ENCODE measurements at places on chromosomes 7 and 10.

DNA sequence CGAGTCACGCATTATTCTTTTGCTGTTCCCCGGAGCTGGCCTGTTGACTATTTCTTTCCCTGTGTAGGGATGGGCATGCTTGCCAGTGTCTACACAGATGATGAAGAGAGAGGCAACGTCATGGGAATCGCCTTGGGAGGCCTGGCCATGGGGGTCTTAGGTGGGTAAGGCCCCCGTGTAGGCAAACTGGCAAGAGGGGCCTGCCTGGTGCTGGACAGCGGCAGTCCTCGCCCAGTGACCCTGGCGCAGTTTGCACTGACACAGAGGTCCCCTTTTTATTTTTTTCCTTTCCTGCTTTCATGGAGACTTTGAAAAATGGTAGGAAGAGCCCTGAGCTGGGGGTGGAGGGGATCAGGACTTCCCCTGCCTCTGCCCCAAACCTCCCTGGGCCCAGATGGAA is 13.4 kb downstream of the SLC18A2 start:
- DNase-seq, result no peak

GRCh38 chr10:88119160-88119559 is 255.7 kb downstream of the PTEN start:
- no peak for DNase-seq

GRCh38 chr7:108723381-108723814 is 153.7 kb downstream of the DNAJB9 start:
- DNase-seq, result no peak

DNA sequence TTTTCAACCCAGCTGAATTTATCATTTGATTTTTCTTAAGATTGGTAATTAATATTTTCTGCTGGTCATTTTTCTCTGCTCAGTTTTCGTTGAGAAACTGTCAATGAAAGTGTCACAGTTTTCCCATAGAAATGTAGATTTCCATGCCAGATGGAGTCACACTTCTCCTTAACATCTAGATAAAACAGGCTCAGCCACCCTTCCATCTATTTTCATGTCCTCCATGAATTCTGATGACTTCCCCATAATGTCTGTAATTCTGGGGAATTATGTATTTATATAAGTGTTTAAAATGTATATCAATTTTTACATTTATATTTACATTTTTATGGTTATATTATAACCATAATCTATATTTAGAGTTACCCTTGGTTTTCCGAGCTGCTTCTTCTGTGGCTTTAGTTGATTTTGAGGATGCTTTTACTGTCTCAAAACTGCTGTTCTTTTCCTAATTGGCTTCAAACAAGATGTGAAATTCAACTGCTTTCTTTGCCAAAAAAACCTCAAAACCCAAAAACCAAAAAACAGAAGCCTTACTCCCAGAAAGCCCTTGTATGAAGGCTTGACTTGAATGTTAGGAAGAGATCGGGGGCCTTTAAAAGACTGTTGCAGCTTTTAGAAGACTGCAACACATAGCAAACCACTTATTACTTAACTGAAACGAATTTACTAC is 95.4 kb upstream of the CDCA7L start:
- no peak for DNase-seq

DNA sequence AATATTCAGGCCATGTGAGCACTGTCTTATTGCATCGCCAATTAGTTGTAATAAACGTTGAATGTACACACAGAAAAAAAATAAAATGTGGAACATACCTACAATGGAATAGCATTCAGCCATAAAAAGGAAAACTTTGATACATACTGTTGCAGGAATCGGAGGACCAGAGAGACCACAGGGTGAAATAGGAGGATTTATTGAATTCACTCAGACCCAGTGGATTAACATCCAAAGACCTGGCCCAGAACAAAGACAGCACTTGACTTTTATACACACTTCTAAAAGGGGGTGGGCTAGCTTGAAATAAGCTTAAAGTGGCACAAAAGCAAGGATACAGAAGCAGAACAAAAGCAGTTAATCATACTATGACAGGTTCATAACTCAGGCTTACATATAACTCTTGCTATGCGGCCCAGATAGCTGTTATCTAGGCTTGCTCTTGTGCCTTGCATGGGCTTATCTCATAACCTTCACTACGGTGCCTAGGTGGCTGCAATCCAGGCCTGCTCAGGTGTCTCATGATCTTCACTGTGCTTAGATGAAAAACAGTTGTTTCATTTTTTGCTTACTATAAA is 292.2 kb upstream of the TAC1 start:
- DNase-seq, result no peak

DNA sequence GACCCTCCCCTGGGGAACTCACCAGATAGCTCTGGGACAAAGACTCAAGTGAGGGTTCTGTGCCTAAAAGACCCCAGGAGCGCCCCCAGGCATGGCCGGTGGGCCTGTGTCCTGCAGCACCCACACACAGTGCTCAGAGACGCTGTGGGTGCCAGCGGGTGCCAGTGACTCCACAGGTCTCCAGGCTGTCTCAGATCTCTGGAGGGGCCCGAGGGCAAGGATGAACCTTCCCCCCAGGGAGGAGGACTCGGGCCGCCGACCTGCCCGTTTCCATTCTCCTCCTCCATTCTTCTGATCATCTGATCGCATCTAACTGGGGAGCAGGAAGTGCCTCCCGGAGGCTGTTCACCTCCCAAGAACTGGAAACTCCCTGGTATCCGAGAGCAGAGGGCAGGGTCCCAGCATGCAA is 980 bp downstream of the ADAM8 start:
- no peak for DNase-seq

GRCh38 chr10:93261961-93262610 is 188.4 kb downstream of the CYP26A1 start:
- no peak for DNase-seq

GRCh38 chr10:68212721-68213352 is 19.1 kb downstream of the ATOH7 start:
- peak; percentile 59 for DNase-seq

DNA sequence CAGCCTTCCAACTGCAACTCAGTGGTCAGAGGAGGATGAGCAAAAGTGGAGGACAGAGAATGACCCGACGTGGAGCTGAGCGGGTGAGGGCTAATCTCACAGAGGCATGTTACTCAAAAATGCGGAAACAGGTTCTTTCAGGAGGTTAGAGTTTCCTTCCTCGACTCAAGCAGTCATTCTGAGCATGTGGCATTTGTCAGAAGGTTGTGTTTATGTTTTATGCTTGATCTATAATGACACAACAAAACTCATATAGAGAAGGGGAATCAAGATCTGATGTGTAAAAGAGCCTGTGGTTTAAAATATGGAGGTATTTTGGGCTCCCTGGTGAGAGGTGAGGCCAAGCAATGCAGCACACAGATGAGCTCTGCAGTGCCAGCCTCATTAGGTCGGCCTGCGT is 311.4 kb downstream of the ADARB2 start:
- no peak for DNase-seq

DNA sequence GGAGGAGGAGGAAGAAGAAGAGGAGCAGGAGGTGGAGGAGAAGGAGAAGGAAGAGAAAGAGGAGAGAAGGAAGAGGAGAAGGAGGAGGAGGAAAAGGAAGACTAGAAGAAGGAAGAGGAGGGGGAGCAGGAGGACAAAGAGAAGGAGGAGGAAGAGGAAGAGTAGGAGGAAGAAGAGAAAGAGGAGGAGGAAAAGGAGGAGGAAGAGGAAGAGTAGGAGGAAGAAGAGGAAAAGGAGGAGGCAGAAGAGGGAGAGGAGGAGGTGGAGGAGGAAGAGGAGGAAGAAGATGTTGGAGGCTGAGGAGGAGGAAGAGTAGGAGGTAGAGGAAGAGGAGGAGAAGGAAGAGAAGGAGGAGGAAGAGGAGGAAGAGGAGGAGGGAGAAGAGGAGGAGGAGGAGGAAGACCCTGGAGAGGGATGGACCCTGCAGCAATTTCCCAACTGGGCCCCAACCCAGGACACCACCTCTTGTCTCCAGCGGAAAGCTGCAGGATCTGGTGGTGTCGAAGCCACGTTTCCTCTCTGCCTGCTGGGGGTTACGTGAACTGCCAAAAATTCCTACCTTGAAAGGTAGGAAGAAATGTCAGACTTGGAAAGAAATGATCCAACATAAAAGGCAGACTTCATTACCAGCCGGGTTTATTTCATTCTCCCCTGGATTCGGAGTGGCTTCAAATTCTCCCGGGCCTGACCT is 38.9 kb downstream of the COL26A1 start:
- no peak for DNase-seq

DNA sequence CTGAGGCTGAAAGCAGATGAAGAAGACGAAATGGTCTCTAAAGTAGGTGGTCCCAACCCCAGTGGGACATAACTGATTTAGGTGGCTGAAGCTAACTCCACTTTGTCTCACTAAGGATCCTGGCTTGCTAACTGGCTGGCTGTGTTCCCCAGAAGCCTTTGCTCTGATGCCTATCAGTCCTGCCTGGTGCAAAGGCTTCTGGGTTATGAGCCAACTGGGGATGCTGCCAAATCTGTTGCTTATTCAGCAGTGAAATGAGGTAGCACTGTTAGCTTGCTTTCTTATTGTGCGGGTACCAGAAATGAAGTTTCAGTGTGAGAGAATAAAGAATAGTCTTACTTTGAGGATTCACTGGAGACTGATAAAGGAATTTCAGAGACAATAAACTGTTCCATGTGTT is 18.1 kb downstream of the PRKG1 start:
- DNase-seq, result peak; percentile 25

- DNase-seq, result peak; percentile 76
Observed at GRCh38 chr10:2978111-2978510, 89.2 kb upstream of the PFKP start.

- DNase-seq, result no peak
Observed at GRCh38 chr7:17304926-17305325, 6.5 kb downstream of the AHR start.
